WTC11 (cell line): ENCODE measurements at places on chromosomes 3 and 15. TPM values are rescaled to one million over a fixed set of nuclear protein-coding genes. Genes with fewer than 3 reads are reported as not detected.
A peak's percentile ranks its signal among the peaks of the same experiment; 100 is the strongest.

GRCh38 chr15:36468746-36469145 is 110.7 kb upstream of the CDIN1 start:
- no peak overlapping the region for H3K27ac ChIP-seq
- H3K4me3 ChIP-seq: no peak overlapping the region
- no peak for DNase-seq
- no peaks in the 10 kb centered on the region for H3K36me3 ChIP-seq
- peaks cover 14% of the 10 kb centered on the region for H3K4me1 ChIP-seq
- no peaks in the 10 kb centered on the region for H3K27me3 ChIP-seq

DNA sequence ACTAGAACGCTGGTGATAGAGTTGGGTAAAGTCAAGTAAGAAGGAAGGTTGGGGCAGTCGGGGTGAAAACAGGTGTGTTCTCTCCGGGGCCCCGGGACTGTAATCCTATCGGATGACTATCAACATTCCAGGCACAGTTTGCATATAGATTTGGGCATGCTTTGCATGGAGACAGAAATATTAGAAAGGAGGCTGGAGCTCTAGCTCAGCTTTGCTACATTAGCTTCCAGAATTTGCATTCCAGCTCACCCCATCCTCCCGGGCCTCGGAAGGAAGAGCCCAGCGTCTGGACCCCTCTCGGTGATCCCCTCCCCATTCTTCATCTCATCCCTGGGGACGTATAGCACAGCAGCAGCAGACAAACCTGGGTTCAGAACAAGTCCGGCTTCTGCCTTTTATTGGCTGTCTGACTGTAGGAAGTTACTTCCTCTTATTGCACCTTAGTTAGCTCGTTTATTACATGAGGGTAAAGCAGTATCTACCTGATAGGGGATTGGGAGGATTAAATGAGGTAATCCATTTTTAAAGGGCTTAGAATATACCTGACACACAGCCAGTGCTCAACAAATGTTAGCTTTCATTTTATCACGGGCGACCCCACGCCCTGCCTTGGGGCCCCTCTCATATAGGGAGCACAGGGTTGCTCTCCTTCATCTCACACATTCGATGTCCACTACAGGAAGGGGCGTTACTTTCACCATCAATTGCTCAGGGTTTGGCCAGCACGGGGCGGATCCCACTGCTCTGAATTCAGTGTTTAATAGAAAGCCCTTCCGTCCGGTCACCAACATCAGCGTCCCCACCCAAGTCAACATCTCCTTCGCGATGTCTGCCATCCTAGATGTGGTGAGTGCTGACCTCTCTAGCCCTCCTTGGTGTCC is 3.2 kb downstream of the HTR3E start:
- H3K27me3 ChIP-seq: no peaks in the 10 kb centered on the region
- no peak overlapping the region for H3K4me3 ChIP-seq
- H3K27ac ChIP-seq: no peak overlapping the region
- DNase-seq: no peak

GRCh38 chr3:48688032-48688736 is 2.5 kb upstream of the NCKIPSD start:
- H3K4me3 ChIP-seq: no peak overlapping the region
- no peak for DNase-seq
- H3K4me1 ChIP-seq: peaks cover 16% of the 10 kb centered on the region
- no peak overlapping the region for H3K27ac ChIP-seq

DNA sequence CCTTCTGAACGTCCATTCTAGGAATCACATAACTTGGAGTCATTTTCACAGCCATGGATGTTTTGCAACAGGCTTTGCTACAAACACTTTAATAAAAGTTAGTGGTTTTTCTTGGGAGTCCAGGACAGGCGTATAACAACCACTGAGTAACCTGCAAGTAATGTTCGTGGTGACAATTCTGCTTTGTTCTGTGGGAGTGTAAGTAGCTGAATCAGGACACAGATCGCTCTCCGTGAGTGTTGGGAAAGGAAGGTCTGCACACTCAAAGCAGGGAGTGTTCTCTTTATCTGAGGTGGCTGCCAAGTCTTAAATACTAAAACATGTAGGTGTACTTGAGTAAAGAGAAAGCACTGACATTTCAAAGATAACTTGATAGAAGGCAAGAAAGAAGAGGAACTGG is 7.9 kb upstream of the BNC1 start:
- H3K36me3 ChIP-seq: no peaks in the 10 kb centered on the region
- H3K27ac ChIP-seq: no peak overlapping the region
- peaks cover 7% of the 10 kb centered on the region for H3K27me3 ChIP-seq

GRCh38 chr15:78448441-78449219 is 10.6 kb downstream of the IREB2 start:
- H3K27me3 ChIP-seq: no peaks in the 10 kb centered on the region
- peaks cover 18% of the 10 kb centered on the region for H3K4me1 ChIP-seq
- DNase-seq: no peak
- H3K27ac ChIP-seq: peak overlapping the region; percentile 55; the same call in 1 of the 2 replicates

DNA sequence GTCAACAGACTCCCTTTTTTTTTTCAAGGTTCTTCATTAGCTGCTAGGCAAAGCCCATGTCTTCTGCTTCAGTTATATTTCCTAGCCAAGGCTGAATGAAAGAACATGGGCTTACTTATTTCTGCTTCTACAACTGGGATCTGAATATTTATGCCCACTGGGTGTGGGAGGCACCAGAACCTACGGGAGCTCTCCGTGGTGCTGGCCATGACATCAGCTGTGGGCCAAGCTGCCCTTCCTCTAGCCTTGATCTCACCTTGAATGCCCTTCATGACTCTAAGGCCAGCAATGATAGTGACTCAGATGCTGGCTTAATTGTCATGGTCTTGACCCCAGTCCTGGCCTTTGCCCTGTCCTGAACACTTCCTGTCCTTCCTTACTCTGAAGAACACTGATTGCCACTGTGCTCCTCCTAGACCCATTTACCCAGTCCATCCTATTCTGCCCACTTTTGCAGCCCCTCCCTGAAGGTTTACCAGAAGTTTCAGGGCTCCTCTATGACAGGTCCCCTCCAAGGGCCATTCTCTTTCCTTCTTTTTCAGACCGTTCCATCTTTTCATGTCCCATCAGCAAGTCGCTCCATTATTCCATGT is 32.8 kb upstream of the PRR20G start:
- no peaks in the 10 kb centered on the region; the same call in 1 of the 2 replicates for H3K27me3 ChIP-seq
- peak; percentile 45 for DNase-seq
- no peaks in the 10 kb centered on the region for H3K36me3 ChIP-seq
- H3K4me3 ChIP-seq: no peak overlapping the region
- no peaks in the 10 kb centered on the region for H3K4me1 ChIP-seq

GRCh38 chr3:62238431-62238830 is 134.9 kb downstream of the FEZF2 start:
- no peak overlapping the region for H3K4me3 ChIP-seq
- no peaks in the 10 kb centered on the region for H3K27me3 ChIP-seq
- no peak overlapping the region for H3K27ac ChIP-seq
- H3K36me3 ChIP-seq: 0 out of 2 replicates have a peak, but pooled peaks cover 2% of the 10 kb centered on the region

DNA sequence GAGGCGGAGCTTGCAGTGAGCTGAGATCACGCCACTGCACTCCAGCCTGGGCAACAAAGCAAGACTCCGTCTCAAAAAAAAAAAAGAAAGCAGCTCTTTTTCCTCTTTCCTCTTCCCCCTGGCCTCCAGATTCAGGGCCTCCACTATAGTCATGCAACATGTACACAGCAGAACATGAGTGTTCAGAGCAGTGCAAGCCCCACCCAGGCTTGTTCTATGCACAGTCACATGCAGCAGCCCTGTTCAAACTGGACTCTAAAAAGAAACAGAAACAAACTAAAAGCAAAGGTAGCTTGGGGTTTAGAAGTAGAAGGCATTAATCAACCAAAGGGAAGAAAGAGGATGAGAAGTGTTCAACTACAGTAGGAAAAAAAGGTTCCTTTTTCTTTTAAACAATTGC is 11.8 kb downstream of the SHQ1 start:
- peaks cover 30% of the 10 kb centered on the region for H3K36me3 ChIP-seq
- DNase-seq: no peak
- H3K27ac ChIP-seq: no peak overlapping the region
- no peaks in the 10 kb centered on the region for H3K27me3 ChIP-seq

GRCh38 chr15:62766599-62766998 is 275.9 kb upstream of the TPM1 start:
- peaks cover 13% of the 10 kb centered on the region for H3K36me3 ChIP-seq
- no peaks in the 10 kb centered on the region for H3K27me3 ChIP-seq
- no peak overlapping the region for H3K4me3 ChIP-seq
- DNase-seq: no peak
- no peak overlapping the region for H3K27ac ChIP-seq
- no peaks in the 10 kb centered on the region for H3K4me1 ChIP-seq

DNA sequence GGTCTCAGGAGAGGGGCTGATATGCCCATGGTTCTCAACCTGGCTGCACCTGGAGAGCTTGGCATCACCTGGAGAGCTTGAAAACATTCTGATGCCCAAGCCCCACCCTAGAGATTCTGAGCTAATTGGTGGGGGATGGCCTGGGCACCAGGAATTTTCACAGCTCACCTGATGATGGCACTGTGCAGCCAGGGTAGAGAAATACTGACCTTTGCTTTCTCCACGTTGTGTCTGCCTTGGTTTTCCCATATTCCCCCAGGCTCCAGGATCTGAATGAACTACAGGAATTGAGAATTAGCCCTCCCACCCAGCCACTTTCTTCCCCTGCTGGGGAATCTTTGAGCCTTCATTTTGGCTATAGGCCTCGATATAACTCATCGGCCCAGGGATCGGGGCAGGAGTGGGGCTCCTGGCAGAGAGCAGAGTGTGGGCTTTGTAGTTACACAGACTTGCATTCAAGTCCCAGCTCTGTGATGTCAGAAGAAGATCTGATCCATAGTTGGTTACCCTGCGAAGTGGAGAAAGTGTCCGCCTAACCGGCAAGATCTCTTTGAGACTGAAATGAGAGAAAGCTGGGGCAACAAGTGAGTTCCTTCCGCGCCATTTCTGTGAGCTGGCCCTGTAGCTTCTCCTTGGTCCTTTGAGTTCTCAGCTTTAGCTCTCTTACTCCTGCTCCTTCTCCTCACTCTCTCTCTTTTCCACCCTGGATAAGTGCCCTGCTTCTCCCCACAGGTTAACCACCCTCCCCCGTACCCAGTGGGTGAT is 33.1 kb upstream of the UBE2Q2 start:
- H3K4me1 ChIP-seq: peaks cover 7% of the 10 kb centered on the region
- no peaks in the 10 kb centered on the region for H3K36me3 ChIP-seq
- DNase-seq: peak; percentile 60
- H3K27me3 ChIP-seq: peaks cover 17% of the 10 kb centered on the region

- H3K4me3 ChIP-seq: no peak overlapping the region
- no peak overlapping the region for H3K27ac ChIP-seq
- H3K36me3 ChIP-seq: no peaks in the 10 kb centered on the region
- peaks cover 7% of the 10 kb centered on the region for H3K4me1 ChIP-seq
These were observed 344.5 kb downstream of the MFSD1 start for GRCh38 chr3:159146392-159146791.

DNA sequence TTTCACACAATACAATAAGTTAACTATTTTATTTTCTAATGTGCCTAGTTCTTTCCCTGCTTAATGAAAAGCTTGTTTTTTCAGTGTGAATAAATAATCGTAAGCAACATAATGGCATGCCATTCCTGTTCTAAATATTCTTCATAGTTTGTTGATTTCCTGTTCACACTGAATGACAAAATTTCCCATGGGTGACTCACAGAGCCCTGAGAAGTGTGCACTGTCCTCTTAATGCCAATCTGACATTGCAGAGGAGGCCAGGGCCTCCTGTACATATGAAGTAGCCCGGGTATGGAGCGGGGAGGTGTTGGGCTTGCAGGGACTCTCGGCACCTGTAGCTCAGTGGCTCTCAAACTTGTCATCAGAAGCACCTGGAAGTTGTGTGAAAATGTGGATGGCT is 24.3 kb downstream of the CCR3 start:
- H3K4me3 ChIP-seq: no peak overlapping the region
- no peak overlapping the region for H3K27ac ChIP-seq
- no peaks in the 10 kb centered on the region for H3K36me3 ChIP-seq
- peaks cover 4% of the 10 kb centered on the region; the same call in 1 of the 2 replicates for H3K27me3 ChIP-seq

DNA sequence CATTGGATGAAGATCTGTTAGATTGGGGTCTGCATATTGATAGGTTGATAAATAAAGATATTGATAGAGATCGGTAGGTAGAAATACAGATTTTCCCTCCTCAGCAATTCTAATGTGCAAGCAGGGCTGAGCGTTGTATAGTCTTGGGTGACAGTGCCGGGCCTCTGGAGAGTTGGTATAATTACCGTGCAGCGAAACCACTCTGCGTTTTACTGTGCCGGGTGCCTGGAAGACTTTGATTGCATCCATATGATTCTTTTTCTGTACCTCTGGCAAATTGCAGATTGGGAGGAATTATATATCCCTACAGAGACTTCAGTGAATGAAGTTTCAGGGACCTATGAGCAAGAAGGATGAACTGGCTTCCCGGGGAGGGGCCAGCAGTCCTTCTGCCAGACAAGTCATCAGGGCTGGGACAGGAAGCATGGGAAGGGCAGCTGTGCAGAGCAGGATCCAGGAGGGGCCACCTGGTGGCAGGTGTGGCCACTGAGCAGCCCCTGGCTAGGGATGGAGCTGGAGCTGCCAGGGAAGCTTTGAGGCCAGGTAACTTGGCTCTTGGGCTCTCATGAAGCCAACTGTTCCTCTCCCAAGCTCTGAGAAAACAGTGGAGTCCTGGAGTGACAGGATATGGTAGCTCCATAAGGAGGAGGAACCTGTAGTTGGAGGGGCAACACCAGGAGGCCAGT is 132.5 kb downstream of the APBA2 start:
- peak overlapping the region; percentile 12; the same call in 1 of the 2 replicates for H3K27ac ChIP-seq
- peaks cover 22% of the 10 kb centered on the region for H3K4me1 ChIP-seq
- H3K36me3 ChIP-seq: no peaks in the 10 kb centered on the region

DNA sequence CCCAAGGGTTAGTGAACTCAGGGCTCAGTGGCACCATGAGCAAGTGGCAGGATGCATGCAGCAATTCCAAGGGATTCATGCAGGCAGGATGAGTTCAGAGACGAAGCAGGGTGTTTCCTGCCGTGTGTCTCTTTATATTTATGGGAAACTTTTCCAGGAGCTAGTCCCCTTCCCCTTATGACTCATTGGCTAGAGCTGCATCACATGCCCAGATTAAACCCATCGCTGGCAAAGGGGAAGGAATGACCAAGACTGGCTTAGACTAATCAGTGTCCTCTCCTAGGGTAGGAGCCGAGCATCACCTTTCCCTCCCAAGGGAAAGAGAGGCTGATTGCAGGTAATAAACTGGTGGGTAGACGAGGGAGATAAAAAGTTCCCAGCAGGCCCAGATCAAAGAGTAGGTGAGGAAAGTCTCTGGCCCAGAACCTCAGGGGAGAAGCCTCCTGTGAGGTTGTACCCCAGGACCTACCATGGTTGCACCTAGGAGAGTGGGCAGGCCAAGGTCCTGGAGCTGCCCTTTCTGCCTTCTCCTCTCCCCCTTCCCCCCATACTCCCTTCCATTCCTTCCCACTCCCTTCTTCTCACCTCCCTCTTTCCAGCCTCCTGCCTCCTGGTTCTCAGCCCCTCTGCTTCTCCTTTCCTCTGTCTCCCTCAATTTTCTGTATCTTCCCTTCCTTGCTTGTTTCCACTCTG is 67.8 kb upstream of the ITGA11 start:
- no peak for DNase-seq
- peaks cover 6% of the 10 kb centered on the region; the same call in 1 of the 2 replicates for H3K27me3 ChIP-seq
- H3K27ac ChIP-seq: no peak overlapping the region
- H3K36me3 ChIP-seq: no peaks in the 10 kb centered on the region
- no peak overlapping the region for H3K4me3 ChIP-seq

CCR3 gene
- total RNA-seq: not detected in 3 replicates

ABHD17C gene
- 23.6 to 29.0 TPM (median 23.6 TPM) in 3 replicates for total RNA-seq

ELL3 gene
- total RNA-seq: 8.1 to 9.0 TPM (median 8.8 TPM) in 3 replicates

THPO gene
- total RNA-seq: 0.55 to 1.4 TPM (median 1.0 TPM) in 3 replicates

FAM227B gene
- 4.9 to 6.8 TPM (median 5.0 TPM) in 3 replicates for total RNA-seq

FEZF2 gene
- not detected in 3 replicates for total RNA-seq

FANCD2 gene
- 69.6 to 73.5 TPM (median 73.1 TPM) in 3 replicates for total RNA-seq

TM4SF4 gene
- total RNA-seq: 0.92 to 2.0 TPM (median 1.4 TPM) in 3 replicates
